ENCODE measurements at places on chromosomes 2 and 18.

DNA sequence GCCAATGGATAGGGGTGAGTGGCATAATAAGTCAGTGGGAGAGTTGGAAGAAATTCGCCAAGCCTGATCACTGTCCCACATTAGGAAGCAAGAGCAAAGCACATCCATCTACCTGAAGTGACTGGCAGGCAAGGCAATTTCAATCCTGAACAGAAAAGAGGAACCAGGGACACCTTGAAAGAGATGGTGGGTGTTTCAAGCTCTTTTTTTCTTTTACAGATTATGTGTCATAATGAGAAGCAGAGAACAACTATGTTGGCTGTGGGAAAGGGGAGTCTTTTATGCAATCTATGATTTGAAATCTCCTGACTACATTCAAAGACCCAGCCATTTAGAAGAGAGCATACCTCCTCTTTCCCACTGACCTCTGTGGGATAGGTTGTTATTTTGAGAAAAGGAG lies 63.5 kb downstream of the TGIF1 start:
- no peak for DNase-seq

DNA sequence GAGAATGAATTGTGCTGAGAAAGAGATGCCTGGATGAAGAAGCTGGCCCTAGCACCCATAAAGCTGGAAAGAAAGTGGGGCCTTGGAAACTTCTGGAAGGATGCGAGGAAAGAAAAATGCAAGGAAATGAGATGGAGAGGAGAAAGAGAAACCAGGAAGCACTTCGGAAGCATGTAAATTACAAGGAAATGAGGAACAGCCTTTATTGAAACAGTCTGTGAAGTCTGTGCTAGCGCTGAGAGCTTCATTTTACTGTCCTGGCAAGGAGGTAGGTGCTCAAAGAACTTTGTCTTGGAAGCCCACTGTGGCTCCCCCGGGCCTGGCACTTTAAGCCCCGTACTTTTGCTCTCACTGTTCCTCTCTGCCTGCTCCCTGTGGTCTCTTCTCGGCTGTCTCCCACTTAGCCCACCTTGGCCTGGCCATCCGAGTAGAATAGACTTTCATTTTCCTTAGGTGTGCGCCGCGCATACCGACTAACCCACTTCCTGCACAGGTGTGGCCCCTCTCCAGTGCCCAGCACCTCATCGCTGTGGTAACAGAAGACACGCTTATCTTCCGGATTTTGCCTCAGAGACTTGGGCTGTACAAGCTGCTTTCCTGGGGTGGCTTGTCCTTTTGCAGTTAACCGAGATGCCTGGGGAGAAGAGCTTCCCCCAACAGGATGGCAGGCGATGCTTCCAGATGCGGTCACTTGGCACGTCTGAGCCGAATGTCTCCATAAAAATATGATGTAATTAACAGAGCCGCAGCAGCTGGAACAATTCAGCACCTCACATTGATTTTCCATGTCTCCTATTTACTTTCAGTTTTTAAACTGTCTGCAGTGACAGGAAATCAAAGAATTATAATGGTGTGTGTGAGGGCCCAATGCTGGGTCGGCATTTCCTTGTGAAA lies 199.6 kb downstream of the HRH4 start:
- DNase-seq = no peak

DNA sequence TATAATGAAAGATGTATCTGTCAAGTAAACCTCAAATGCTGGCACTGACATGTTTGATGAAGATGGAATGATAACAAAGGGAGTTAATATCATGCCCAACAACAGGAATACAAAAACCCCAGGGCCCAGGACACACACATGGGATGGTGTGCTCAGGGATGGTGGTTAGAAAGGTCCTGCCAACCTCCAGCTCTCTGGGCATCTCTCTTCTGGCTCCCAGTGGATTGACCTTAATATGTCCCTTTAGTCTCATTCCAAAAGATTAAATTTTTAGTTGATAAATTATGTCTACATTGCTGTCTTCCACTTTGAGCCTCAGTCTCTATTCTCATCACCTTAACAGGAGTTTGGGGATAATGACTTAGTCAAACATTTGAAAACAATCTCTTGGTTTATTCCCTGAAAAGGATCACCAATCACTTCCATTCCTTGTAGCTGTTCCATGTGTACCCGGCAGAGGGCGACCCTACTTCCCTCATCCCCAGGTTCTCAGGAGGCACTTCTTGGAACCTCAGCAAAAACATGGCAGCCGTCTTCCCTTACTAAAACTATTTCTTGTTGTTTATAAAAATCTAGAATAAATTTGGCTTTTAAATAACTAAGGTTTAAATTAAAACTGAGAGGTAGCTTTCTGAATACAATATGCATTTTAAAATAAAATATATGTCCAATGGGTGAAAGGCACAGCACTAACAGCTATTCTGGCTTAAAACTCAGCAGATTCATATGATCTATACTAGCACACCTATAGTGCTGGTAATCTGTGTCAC lies 29.6 kb downstream of the MCEE start:
- DNase-seq = peak; percentile 86

- DNase-seq = no peak
These were observed 435.6 kb upstream of the HS6ST1 start for GRCh38 chr2:128754246-128754724.

DNA sequence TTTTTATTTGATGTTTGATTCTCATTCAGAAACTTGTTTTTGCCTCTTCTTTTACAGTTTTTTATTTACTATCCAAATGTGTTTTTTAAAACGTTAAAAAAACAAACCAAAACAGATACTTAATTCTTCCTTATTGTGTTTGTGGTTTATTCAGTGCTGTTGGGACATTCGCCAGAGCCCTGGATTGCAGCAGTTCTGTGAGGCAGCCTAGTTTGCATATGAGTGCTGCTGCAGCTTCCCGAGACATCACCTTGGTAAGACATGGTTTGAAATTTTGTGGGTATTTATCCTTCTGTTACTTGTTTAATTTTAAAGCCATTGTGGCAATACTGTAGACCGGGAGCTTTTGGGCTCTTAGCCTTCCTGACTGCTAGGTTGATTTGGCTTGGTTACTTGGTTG lies 91.2 kb downstream of the MTA3 start:
- no peak for DNase-seq

DNA sequence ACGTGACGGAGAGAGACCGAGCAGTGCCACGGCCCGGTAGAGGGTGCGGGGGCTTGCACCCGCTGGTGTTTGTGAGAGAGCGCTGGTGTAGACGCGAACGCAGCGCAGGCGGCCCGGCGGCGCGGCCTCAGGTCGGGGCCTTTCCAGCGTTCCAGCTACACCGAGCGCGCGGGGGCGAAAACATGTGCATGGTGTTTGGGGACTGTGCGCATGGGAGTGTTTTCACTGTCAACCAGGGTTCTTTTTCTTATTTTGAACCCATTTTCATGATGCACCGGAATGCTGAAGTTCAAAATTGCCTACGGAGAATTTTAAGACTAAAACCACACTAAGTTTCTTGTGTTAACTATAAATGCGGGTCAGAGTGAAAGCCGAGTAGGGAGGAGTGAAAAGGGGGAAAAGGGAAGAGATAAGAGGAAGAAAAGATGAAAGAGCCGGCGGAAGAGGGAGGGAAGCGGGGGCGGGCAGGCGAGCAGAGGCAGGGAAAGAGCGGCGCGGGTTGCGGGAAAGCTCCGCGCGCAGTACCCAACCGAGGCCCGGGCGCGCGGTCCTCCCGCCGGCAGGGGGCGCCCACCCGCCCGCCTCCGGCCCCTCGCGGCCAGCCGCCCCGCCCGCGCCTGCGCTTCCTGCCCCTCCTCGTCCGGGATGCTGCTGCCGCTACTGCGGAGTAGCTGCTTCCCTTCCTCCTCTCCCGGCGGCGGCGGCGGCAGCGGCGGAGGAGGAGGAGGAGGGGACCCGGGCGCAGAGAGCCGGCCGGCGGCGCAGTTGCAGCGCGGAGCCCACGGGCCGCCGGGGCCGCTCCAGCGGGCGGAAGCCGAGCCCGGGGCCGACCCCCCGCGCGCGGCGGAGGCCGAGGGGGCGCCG lies at the start of gene RAB12:
Gene RAB12, plus strand, starts transcription at position 643 of the 864 bp plus-strand sequence. Its CDS starts 3 bp downstream, at position 646.
- DNase-seq = peak; percentile 76

GRCh38 chr18:40849886-40850285 lies 1105.1 kb upstream of the PIK3C3 start:
- DNase-seq = no peak

- DNase-seq = no peak
These were observed 216.1 kb downstream of the TTC32 start for GRCh38 chr2:19685731-19686130.

- no peak for DNase-seq
These were observed 62.1 kb downstream of the NABP1 start for GRCh38 chr2:191740016-191740419.

GRCh38 chr18:58955001-58955400 lies 90.3 kb downstream of the ZNF532 start:
- no peak for DNase-seq

DNA sequence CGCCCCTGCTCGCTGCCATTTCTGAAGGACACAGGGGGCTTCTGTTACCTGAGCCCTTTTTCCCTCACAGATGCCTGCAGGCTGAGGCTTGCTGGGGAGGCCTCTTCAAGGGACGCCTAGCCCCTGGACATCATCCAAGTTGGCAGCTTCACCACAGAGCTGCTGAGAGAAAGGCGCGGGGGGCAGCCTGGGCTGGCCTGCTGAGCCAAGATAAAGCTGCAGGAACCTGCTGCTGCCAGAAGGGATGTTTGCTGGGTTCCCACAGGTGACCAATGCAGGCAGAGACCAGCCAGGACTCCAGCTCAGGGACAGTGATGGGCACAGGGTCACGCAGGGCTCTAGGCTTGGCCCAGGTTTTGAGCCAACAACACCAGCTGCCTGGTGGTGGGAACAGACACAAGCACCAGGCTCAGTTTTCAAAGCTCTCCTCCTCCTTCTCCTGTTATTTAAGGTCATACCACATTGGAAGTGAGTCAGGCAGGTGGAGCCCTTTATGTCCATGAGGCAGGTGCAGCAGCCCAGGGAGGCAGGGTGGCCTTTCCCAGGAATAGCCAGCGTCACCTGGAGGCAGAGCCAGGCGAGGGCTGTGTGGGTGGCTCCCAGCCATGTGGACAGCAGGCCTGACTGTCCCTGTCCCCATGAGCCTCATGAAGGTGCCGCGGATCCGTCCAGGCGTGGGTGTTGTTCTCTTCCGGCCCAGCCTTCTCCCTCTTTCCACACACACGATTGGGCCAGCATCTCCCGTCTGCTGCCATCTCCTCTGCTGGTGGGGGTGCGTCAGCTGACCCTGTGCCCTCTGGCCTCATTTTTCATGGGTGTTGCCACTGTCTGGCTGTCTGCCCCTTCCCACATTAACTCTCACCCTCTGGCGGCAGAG lies 515.5 kb upstream of the MYT1L start:
- DNase-seq = no peak

DNA sequence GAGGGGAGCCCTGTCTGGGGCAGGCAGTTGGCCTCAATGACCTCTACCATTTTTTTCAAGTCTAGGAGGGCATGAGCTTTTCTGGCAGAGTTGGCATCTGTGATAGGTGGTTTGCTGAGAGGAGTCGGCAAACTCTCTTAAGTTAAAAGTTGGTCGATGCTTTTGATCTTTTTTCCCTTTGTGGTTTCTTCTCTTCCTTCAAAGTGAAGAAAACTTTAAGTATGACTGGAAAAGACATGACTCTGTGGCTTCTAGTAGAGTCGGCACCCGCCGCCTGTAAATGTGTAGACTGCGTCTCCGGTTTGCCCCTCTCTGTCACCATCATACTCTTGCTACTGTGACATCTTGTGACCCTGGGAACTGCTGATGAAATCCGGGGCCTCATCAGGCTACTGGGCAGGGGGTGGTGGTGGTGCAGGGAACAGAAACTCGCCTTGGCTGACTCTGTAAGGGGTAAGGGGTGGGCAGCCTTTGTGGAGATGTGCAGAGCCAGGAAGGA lies 21.1 kb downstream of the INPP5D start:
- no peak for DNase-seq

- no peak for DNase-seq
These were observed 105.7 kb upstream of the ZEB2 start for GRCh38 chr2:144625626-144626025.

- DNase-seq = no peak
These were observed 18.1 kb downstream of the TMEM185B start for GRCh38 chr2:120204945-120205670.

- DNase-seq = no peak
These were observed 21.0 kb upstream of the HES6 start for GRCh38 chr2:238260883-238261282.

DNA sequence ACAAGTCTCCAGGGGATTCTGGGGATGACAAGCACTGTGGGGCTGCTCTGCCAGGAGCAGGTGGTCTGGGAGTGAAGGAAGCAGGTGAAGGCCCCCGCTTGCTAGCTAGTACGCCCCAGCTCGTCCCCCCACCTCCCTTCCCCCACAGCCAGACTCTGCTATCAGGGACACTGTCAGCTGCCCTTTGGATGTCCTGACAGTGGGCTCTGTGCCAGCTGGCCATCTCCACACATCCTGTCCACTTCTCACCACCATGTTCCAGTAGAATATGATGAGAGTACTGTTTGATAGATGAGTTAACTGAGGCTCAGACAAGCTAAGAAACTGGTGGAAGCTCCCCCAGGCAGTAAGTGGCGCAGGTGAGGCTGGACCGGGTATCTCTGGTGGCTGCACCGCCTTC lies 276.2 kb downstream of the CELF4 start:
- DNase-seq = no peak

GRCh38 chr18:69215161-69215560 lies 185.5 kb upstream of the DOK6 start:
- DNase-seq = no peak

- DNase-seq = no peak
These were observed 95.1 kb upstream of the SLC35G4 start for GRCh38 chr18:11514267-11514666.

DNA sequence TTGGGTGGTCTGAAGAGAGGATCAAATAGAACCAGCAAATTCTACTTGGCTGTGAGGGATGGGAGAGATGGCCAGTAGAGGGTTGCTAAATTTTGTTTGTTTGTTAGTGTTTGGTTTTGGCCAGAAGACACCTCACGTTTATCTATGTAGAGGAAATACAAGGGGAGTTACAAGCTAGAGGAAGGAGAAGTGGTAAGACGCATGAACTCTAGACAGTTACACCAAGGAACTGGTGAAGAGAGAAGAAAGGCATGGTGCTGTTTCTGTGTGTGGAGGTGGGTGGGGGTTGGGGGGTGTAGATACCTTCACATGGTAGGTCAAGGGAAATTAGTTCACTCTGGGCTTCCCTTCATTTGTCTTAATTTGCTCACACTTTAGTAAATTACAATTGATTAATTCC lies 25.6 kb downstream of the RASGRP3 start:
- no peak for DNase-seq

GRCh38 chr2:240129731-240130392 lies 6.2 kb downstream of the COPS9 start:
- DNase-seq = no peak

GRCh38 chr18:24631243-24632025 lies 171.0 kb downstream of the HRH4 start:
- no peak for DNase-seq

All from SK-MEL-5 (cell line).